Smooth muscle cell of the brain vasculature (primary cell): ENCODE measurements at places on chromosomes 4 and X.

DNA sequence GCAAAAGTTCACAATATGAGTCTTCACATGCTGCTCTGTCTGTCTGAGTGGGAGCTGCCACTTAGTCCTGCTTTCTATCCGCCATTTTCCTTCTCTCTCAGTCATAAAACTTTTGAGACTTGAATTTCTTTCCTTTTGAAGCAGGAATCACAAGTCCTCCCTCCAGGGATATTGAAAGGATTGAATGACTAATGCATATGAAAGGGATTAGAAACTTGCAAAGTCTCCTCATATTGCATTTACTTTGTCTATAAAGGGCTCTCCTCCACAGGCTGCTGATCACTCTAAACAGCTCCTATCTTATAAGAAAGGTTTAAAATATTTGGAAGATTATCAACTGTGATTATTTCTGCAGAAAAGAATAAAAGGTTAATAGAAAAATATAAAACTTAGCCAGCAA lies 879.1 kb downstream of the ARAP2 start:
- no peak for DNase-seq

DNA sequence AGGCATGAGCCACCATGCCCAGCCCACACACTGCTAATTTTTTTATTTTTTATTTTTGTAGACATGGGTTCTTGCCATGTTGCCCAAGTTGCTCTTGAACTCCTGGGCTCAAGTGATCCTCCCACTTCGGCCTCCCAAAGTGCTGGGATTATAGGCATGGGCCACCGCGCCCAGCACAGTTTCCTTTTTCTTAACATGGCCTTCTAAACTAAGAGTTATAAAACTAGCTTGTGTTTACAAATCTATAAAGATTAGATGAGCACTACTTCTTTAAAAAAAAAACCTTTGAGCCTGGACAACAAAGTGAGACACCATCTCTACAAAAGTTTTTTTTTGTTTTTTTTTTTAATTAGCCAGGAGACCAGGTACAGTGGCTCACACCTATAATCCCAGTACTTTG lies 10.7 kb downstream of the GRSF1 start:
- DNase-seq: no peak

- DNase-seq: no peak
Observed at GRCh38 chrX:123685232-123685631, 47.6 kb downstream of the THOC2 start.

- DNase-seq: no peak
Observed at GRCh38 chr4:681736-682451, 7.1 kb downstream of the SLC49A3 start.

- no peak for DNase-seq
Observed at GRCh38 chr4:20194123-20195013, 57.3 kb upstream of the SLIT2 start.

DNA sequence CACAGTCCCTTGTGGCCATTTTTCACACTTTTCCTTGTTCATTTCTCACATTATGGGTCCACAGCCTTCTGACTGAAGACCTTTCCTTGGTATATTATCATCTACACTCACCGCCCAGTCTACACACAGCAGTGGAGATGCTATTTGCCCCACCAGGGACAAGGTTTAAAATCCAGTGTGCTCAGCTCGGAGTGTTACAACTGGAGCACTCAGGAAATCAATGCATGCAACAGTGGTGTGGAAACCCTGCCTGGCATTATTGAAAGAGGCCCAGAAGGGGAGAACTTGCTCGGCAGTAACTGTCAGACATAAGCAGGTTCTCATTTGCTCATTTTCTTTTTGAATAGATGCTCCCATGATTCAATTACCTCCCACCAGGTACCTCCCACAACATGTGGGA lies 340.9 kb downstream of the DHRSX start:
- DNase-seq: no peak

- DNase-seq: no peak
Observed at GRCh38 chrX:153903991-153904957, at the start of gene AVPR2. AVPR2 (plus strand) TSS chrX:153904673; CDS start chrX:153905146, 473 bp downstream.

- no peak for DNase-seq
Observed at GRCh38 chrX:97132664-97133415, 249.1 kb downstream of the RPA4 start.

- no peak for DNase-seq
Observed at GRCh38 chr4:125515016-125515415, 200.3 kb downstream of the FAT4 start.

DNA sequence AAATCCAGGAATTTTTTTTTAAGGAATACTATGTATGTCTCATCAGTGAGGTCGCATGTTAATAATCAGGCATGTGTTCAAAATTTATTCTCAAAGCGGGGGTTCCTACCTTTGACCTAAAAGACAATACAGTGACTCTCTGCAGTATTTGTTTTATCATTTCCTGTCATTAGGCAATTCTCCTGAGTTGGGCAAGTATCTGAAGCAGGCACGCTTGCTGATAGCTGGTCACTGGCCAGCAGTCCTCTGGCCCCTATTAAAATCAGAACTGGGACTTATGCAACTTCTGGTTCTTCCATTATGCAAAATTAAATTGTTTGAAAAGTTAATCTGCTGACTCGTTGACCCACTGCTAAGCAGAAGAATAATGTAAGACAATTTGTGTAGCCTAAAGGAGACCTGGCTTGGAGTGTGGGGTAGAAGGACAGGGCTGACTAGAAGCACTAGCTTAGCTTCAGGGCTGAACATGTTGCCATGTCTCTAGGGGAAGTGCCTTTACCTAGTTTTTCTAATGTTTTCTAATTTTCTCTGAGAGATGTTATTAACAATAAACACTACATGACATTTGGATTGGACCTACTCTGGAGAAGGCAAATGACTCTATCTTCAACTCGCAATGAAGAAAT lies 36.0 kb upstream of the GABRA2 start:
- DNase-seq: no peak

DNA sequence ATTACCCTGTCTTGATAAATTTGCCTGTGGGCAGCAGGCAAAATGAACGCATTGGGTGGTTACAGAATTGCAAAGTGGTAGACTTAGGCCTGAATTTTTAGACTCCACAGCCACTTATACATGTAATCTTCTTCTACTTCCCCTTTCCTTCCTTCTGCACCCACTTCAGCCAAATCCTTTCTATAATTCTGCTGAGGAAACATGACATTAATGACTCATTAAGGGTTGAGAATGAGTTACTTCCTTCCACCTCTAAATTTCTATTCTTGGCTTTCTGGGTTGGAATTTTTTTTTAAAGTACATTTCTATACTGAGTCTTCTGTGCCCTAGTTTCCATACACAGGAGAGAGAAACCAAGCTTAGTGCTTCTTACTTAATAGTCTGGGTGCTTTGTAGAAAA lies 10.1 kb downstream of the PAPSS1 start:
- no peak for DNase-seq

- DNase-seq: no peak
Observed at GRCh38 chr4:153241970-153242838, 38.0 kb downstream of the TRIM2 start.

DNA sequence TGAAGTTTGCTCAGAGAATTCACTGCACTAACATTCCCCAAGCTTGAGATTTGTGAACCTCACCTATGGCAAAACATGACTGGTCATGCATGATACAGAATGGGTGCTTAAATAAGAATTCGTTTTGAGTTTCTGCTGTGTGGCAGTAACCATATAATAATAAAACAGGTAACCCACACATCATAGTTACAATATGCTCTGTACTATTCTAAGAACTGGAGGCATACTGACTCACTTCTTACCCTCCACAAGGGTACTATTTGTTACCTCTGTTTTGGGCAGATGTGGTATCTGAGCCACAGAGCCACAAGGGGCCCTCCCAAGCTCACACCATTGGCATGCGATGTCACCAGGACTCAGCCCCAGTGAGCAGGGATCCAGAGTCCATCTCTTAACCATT lies 17.6 kb downstream of the SLC2A9 start:
- DNase-seq: no peak

DNA sequence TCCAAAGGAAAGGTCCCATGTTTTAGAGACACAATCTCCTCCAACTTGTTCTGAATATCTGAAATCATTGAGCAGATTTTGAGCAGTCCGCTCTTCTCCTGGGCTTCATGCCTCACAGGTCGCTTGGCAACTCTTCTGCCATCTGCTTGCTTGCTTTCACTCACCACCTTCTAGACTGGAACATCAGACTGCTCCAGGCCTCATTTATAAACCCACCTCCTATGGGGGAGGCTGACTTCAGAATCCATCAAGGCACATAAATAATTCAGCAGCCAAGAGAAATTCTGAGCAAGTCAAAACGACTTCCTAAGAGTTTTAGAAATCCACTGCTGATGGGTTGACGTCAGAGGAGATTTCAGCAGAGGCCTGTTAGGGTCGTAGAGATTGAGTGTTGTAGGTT lies 64.1 kb downstream of the FAM184B start:
- no peak for DNase-seq

DNA sequence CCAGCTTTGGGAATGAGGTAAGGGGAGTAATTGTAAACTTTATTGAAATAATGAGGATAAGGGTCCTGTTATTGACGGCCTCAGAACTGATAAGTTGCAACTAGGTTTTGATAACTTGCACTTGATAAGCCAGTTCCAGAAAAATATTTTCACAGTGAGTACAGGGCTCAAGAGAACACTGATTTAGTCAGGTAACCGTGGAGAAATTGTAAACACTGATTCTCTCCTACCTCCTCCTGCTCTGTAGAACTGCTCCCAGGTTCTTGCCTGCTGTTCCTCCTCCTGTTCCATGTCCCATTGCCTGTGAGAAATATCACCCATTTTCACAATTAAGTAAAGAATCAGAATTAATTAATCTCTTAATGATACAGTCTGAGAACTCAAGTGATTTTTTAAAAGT lies 55.0 kb upstream of the CXXC4 start:
- DNase-seq: no peak

- no peak for DNase-seq
Observed at GRCh38 chr4:56817840-56818491, 3.5 kb downstream of the SPINK2 start.

DNA sequence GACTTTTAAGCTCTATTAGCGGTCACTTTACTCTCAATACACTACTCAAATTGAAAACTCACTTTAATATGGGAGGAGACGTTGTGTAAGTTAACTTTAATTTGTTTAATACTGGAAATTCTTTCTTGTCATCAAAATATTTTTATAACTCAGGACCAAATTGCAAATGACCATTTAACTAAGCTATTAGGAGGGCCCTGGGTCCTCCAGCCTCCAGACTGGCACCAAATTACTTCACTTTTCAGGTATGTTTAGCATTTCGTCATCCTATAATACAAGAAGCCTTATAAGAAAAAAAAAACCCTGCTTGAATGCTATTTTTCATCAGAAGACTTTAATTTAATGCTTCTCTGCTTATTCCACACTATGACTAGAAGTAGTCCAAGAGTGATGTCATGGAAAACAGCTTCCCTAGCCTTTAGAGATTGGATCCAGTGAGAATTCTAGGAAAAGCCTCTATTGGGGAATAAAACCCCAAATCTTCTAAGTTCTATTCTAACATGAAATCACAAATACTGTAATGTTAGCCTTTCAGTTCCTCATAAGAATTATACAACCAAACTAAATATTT lies 6.6 kb downstream of the KLHL15 start:
- no peak for DNase-seq

- no peak for DNase-seq
Observed at GRCh38 chr4:34181891-34182290, 2062.4 kb downstream of the ARAP2 start.

DNA sequence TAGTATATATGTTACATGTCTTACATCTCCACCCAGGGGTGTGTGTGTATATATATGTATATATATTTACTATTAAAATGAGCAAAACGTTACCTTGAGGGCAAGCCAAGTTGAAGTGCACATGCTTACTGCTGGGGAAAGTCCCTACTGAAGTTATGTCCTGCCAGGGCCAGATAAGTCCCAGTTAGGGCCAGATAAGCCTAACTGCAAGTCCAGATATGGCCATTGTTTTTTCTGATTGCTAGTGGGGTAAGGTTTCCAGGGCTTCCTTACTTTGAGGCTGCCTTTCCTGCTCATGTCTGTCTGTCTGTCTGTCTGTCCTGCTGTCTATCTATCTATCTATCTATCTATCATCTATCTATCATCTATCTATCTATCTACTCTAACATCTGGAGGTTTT lies 19.3 kb upstream of the ZNF81 start:
- no peak for DNase-seq

- no peak for DNase-seq
Observed at GRCh38 chr4:88457307-88458103, 586 bp downstream of the HERC5 start.

DNA sequence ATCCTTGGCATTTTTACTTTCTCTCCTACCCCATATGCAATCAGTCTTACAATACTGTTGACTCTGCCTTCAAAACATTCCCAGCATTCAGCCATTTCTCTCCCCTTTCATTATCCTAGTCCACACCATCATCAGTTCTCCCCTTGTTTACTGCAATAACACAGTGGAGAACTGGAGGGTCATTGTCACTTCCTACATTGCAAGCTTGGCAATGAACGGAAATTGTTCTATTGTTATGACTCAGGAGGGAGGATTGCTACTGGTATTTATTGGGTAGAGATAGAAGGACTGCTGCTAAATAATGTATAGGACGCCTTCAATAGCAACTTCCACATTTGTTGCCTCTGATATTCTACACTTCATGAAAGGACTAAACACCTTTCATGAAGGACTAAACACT lies 231.8 kb downstream of the BANK1 start:
- no peak for DNase-seq

- no peak for DNase-seq
Observed at GRCh38 chr4:55617587-55618197, 18.4 kb downstream of the NMU start.

DNA sequence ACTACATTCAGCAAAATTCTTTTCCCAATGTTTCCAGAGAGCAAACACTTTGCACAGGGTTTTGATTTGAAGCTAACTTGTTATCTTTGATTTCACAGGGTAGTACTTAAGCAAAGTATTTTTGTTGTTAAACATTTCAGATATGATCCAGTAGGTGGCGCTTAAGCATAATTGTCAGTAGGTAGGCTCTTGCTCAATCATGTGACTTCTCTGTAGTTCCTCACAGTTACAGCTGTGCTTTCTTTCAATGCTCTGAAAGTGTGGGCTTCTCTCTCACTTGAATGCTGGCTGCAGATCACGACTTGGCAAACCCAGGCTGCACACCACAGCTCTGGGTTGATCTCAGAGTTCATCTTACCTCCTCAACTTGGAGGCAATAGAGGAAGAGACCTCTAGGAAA lies 1016.5 kb downstream of the SH3BGRL start:
- DNase-seq: no peak

- DNase-seq: no peak
Observed at GRCh38 chr4:144451766-144452450, 194.0 kb upstream of the HHIP start.

DNA sequence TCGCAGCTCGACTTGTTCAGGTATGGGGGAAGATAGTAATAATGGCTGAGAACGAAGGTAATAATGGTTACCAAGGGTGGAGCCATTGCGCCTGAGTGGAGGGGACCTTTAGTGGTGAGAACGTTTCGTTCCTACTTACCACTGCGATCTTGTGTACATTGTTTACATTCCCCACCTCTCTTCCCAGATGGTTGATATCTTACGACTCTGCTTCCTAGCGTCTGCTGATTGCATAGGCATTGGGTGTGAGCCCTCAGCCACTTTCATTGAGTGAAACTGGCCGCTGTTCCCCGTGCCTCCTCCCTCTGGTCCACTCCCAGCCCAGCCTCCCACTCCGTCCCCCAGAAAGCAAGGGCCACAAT lies 850 bp downstream of the IGBP1 start:
- no peak for DNase-seq

GRCh38 chr4:111821342-111821741 lies 323.9 kb upstream of the FAM241A start:
- DNase-seq: no peak

- no peak for DNase-seq
Observed at GRCh38 chr4:88295656-88296055, 11.3 kb upstream of the PPM1K start.

GRCh38 chrX:132853040-132853439 lies 105.4 kb downstream of the HS6ST2 start:
- DNase-seq: no peak

- peak; percentile 44 for DNase-seq
Observed at GRCh38 chr4:18593297-18594002, 571.9 kb upstream of the LCORL start.
